ENCODE measurements at places on chromosomes 12 and 14. TPM values are rescaled to one million over a fixed set of nuclear protein-coding genes. Genes with fewer than 3 reads are reported as not detected.

DNA sequence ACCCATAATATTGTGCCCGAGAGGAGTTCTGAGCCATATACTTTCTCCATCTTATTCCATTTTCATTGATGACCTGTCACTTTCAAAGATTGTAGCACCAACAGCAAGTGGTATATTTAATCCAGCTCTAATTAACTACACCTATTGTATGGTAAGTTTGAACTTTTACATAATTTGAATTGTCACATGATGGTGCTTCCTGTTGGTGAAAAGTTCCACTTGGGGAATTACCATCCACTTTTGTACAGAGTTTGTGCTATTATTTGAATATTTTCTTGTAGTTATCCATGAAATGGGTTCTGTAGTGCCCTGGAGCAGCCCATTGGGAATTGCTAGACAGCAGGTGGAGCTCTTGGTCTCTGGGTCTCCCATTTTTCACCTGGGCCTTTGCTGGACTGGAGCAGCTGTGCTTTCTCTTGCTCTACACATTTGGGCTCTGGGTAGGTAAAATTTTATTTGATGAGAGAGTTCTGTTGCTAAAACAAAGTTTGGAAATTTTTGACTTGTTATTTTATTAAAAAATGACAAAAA is 3.0 kb downstream of the SMCO3 start:
- peak; percentile 43 for DNase-seq
- H3K36me3 ChIP-seq, result no peaks in the 10 kb centered on the region
- no peak overlapping the region for H3K27ac ChIP-seq
- no peak overlapping the region for H3K4me3 ChIP-seq
- H3K27me3 ChIP-seq, result no peaks in the 10 kb centered on the region
- no peaks in the 10 kb centered on the region for H3K4me1 ChIP-seq

DNA sequence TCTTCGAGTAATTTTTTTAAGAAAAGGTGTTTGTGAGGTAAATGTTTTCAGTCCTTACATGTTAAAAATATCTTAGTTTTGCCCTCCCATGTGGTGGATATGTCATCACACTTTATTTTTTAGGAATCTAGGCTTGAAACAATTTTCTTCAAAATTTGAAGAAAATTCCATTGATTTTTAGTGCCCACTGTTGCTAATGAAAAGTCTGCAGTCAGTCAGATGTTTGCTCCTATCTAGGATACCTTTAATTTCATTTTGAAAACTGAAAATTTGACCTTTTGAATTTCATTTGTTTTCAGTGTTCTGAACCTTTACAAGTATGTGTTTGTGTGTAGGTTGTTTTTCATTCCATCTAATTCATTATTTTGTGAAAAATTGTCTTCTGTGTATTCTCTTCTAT is 105.4 kb downstream of the LRRK2 start:
- no peak overlapping the region for H3K27ac ChIP-seq
- H3K36me3 ChIP-seq, result peaks cover 9% of the 10 kb centered on the region
- no peaks in the 10 kb centered on the region for H3K4me1 ChIP-seq
- H3K27me3 ChIP-seq, result no peaks in the 10 kb centered on the region
- DNase-seq, result no peak

- H3K4me3 ChIP-seq, result no peak overlapping the region
- DNase-seq, result no peak
- H3K4me1 ChIP-seq, result peaks cover 10% of the 10 kb centered on the region
- H3K36me3 ChIP-seq, result no peaks in the 10 kb centered on the region
- H3K27me3 ChIP-seq, result no peaks in the 10 kb centered on the region
Observed at GRCh38 chr12:120239776-120240494, 25.6 kb downstream of the PXN start.

- no peak for DNase-seq
- H3K4me3 ChIP-seq, result no peak overlapping the region
- no peak overlapping the region for H3K27ac ChIP-seq
Observed at GRCh38 chr14:30638926-30639325, 16.8 kb downstream of the SCFD1 start.

GRCh38 chr14:21346532-21347135 is 37.2 kb downstream of the SUPT16H start:
- no peaks in the 10 kb centered on the region for H3K36me3 ChIP-seq
- H3K4me1 ChIP-seq, result no peaks in the 10 kb centered on the region
- no peak overlapping the region for H3K4me3 ChIP-seq

DNA sequence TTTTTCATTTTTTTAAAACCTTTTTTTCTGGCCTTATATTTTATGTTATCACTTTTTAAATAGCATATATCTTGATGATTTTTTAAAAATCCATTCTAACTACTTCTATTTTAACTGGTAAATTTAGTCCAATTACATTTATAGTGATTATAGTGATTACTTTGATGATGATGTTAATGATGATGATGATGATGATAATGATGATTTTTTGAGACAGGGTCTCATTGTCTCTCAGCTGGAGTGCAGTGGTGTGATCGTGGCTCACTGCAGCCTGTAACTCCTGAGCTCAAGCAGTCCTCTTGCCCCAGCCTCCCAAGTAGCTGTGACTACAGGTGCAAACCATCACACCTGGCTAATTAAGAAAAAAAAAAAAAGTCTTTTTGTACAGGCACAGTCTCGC is 27.1 kb downstream of the BRMS1L start:
- H3K4me3 ChIP-seq, result no peak overlapping the region
- no peaks in the 10 kb centered on the region for H3K27me3 ChIP-seq
- H3K36me3 ChIP-seq, result no peaks in the 10 kb centered on the region
- DNase-seq, result no peak

DNA sequence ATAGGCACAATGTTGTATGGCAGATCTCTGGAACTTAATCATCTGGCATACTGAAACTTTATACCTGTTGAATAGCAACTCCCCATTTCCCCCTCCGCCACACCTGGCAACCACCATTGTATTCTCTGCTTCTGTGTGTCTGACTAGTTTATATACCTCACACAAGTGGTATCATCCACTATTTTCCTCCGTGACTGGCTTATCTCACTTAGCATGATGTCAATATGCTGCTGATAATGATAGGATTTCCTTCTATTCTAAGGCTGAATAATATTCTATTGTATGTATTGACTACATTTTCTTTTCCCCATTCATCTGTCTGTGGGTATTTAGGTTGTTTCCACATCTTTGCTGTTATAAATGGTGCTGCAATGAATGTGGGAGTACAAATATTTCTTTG is 21.5 kb downstream of the BRMS1L start:
- H3K27ac ChIP-seq, result no peak overlapping the region
- H3K27me3 ChIP-seq, result no peaks in the 10 kb centered on the region
- no peaks in the 10 kb centered on the region for H3K36me3 ChIP-seq
- DNase-seq, result no peak
- no peak overlapping the region for H3K4me3 ChIP-seq

- no peaks in the 10 kb centered on the region for H3K36me3 ChIP-seq
- DNase-seq, result no peak
- H3K27me3 ChIP-seq, result no peaks in the 10 kb centered on the region
- no peak overlapping the region for H3K27ac ChIP-seq
Observed at GRCh38 chr12:19620222-19620621, 180.9 kb downstream of the AEBP2 start.

DNA sequence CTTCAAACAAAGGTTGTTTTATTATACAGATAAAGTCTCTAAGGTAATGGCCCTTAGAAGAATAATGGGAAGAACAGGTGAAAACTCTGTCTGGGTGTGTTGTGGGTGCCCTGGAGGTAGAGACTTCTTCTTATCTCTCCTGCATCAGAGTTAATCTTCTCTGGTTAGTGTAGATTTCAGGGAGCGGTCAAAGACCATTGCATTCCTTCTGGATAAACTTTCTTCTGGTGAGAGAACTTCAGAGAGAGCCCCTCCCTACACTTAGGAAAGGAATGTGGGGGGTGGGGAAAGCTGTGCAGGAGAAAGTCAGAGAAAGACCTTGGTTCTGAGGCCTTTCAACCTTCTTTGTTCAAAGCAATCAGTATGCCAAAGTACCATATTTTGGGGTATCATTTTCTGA is 658.5 kb downstream of the DIO2 start:
- H3K27ac ChIP-seq, result no peak overlapping the region
- no peaks in the 10 kb centered on the region for H3K27me3 ChIP-seq
- no peak for DNase-seq
- no peak overlapping the region for H3K4me3 ChIP-seq
- H3K36me3 ChIP-seq, result no peaks in the 10 kb centered on the region

DNA sequence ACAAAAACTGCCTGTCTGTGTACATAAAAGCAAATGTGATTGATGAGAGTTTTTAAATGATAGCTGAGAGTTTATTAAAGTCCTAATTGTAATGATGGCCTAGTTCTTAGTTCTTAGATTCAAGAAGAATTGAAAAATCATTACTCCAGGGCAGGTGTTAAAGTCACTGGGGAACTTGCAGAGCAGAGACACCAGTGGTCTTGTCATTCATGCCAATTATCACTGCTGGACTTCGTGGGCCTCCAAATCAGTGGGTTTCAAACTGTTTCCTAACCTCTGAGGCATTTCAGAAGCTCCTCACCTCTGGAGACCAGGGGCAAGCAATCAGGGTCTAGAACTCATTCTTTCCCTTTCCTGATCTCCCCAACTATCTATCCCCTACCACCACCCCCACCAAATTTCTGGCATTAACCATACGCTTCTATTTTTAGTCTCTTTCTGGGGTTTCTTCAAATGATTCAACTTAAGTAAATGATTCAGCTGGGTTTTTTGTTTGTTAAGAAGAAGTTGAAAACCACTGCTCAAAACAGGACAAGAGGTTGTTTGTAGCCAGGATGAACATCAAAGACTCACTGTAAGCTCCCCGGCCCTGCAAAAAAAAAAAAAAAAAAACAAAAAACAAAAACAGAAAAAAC is 80.1 kb downstream of the CEP83 start:
- no peak overlapping the region for H3K4me3 ChIP-seq
- no peak for DNase-seq
- H3K36me3 ChIP-seq, result no peaks in the 10 kb centered on the region
- no peak overlapping the region for H3K27ac ChIP-seq
- no peaks in the 10 kb centered on the region for H3K4me1 ChIP-seq

DNA sequence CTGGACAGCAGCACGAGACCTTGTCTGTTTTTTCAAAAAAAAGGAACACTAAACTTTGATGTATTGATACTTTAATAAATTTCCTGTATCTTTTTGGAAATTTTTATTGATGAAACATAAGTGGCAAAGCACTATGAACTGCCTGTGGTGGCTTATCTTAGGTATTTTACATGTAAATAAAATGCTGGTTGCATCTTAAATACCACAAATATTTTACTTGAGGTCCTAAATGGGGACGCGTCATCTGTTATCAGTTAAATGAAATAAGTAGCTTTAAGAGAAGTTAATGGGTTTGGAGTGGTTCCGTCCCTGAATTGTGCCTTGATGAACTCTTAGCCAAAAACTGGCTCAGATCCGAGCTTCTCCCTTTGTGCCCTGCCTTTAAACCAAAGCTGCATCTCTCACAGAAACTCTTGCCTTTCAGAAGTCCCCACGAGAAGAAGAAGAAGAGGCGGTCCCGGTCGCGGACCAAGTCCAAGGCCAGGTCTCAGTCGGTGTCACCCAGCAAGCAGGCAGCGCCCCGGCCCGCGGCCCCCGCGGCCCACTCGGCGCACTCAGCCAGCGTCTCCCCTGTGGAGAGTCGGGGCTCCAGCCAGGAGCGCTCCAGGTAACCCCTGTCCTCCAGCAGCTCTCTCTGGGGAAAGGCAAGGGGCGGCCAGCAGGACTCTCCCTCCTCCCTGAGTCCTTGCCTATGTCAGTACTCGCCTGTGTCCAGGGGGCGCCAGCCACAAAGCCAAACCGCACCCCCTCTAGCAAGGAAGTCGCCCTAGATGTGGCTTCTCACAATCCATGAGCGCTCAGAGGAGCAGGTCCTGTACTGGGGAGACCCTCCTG is 31.2 kb upstream of the MMP17 start:
- H3K27me3 ChIP-seq, result no peaks in the 10 kb centered on the region
- no peak overlapping the region for H3K4me3 ChIP-seq
- DNase-seq, result no peak
- peaks cover 37% of the 10 kb centered on the region for H3K36me3 ChIP-seq
- H3K4me1 ChIP-seq, result no peaks in the 10 kb centered on the region
- no peak overlapping the region for H3K27ac ChIP-seq

GRCh38 chr14:99029145-99029915 is 242.7 kb downstream of the BCL11B start:
- no peak for DNase-seq
- H3K4me3 ChIP-seq, result no peak overlapping the region
- H3K36me3 ChIP-seq, result no peaks in the 10 kb centered on the region
- no peak overlapping the region for H3K27ac ChIP-seq
- H3K4me1 ChIP-seq, result no peaks in the 10 kb centered on the region
- H3K27me3 ChIP-seq, result no peaks in the 10 kb centered on the region

Gene CMKLR1
- total RNA-seq, result 1.4 TPM

All from pancreas (tissue), 10 donors.